GM04503 (cell line): ENCODE measurements at places on chromosomes 11 and 22.

- no peak for DNase-seq
Observed at GRCh38 chr22:45349916-45350315, 40.2 kb downstream of the FAM118A start.

DNA sequence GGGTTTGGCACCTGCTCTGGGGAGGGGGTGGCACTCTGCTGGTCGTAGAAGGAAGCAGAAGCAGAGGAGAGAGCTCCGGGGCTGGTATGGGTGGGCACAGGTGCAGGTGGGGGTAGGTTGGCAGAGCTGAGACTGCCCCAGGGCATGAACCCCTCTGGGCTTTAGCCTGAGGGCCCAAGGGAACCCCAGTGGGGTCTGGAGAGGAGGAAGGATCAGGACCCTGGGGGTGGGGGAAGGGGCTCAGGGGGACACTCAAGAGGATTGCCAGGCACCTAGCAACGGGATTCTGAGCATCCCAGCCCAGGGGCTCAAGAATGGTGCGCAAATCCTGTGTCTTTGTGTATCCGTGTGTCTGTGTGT lies 6.3 kb downstream of the ALDH3B2 start:
- no peak for DNase-seq

DNA sequence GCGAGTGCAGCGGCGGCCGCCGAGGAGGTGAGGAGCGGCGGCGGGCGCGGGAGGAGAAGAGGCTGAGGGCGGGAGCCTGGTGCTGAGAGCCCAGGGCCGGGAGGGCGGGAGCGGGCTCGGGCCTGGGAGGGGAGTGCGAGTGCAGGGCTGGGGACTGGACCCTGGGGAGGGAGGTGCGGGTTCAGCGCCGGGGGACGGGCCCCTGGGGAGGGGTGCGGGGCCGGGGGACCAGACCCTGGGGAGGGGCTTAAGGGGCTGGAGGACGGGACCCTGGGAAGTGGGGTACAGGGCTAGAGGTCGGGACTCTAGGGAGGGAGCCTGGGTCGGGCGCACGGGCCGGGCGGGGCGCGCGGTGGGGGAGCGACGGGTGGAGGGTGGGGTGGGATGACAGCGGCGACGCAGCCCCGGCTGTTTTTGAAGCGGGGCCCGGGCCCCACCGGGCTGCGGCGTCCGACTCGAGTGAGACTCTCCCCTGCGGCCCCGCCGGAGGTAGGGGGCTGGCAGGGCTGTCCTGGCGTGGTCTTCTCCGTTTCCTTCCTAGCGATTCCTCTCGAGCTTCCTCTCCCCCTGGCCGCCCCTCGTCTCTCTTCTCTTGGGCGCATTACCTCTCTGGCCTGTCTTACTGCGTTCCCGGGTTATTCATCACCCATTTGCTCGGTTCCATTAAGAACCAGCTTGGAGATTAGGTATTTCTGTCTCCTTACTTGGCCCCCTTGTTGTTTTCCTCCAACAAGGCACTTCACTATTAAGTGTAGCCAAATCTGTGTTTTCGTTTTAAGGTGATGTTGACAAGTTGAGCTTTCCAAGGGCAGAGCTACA lies 754 bp downstream of the NUP50 start:
- DNase-seq = no peak

- no peak for DNase-seq
Observed at GRCh38 chr11:124867700-124868099, 2.5 kb downstream of the ROBO3 start.

DNA sequence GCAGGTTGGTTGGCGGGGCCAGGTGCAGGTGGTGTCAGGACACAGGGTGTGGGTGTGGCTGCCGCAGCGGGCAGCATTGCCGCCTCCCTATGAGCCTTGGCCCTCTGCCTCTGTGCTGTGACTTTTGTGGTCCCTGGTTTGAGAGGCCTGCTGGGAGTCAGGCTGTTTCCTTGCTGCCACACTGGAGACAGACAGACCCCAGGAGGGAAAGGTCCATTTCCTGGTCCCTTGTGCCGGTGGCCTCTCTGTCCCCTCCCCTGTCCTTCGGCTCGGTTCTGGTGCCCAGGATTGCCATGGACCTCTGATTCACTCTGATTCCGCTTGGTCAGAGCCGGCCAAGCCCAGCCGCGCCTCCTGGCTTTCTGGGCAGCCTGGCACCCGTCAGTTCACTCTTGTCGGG lies 196.9 kb downstream of the TBC1D22A start:
- DNase-seq = no peak

GRCh38 chr22:37485395-37486223 lies 575 bp downstream of the MFNG start:
- no peak for DNase-seq

GRCh38 chr11:8217926-8218325 lies 45.8 kb downstream of the LMO1 start:
- no peak for DNase-seq

- DNase-seq = no peak
Observed at GRCh38 chr11:94112206-94112953, 16.3 kb upstream of the PANX1 start.

GRCh38 chr22:41576877-41577276 lies 12.8 kb downstream of the PMM1 start:
- DNase-seq = no peak

GRCh38 chr11:77630157-77630710 lies 7.4 kb downstream of the CLNS1A start:
- no peak for DNase-seq

GRCh38 chr11:119062779-119063178 lies 4.8 kb upstream of the VPS11 start:
- DNase-seq = no peak

GRCh38 chr11:113675003-113675561 lies 31.0 kb downstream of the TMPRSS5 start:
- DNase-seq = peak; percentile 92

DNA sequence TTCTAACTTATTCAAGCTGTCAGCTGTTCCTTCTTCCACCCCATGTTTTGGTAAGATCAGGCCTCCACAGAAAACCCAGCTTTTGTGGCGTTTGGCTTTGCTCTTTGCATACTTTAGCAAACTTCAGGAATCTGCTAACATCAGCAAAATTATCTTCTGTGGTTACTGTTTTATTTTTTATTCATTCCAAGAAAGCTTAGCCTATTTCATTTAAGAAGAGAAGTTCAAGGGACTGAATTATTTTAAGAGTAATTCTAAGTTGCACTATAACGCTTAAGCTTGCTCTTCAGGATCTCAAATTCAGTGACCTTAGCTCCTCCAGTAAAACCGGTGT lies 1.1 kb downstream of the JHY start:
- peak; percentile 77 for DNase-seq

GRCh38 chr11:62882788-62883501 lies 2.2 kb downstream of the SLC3A2 start:
- DNase-seq = no peak

- no peak for DNase-seq
Observed at GRCh38 chr22:39382410-39382809, 17.2 kb upstream of the TAB1 start.

GRCh38 chr22:37274380-37274862 lies 7.9 kb upstream of the CYTH4 start:
- no peak for DNase-seq

GRCh38 chr11:83355391-83355790 lies 69.2 kb upstream of the CCDC90B start:
- no peak for DNase-seq

- no peak for DNase-seq
Observed at GRCh38 chr11:123122852-123123251, 60.9 kb upstream of the HSPA8 start.
